EH (cell line): ENCODE measurements at places on chromosomes 6 and 20.
A peak's percentile ranks its signal among the peaks of the same experiment; 100 is the strongest.

GRCh38 chr6:27726619-27727023 is 185.6 kb downstream of the OR2B2 start:
- DNase-seq = no peak

GRCh38 chr6:27836783-27837624 is 75.2 kb downstream of the OR2B2 start:
- peak; percentile 85 for DNase-seq

GRCh38 chr6:116255246-116255800 is 1.4 kb upstream of the TSPYL4 start:
- DNase-seq = peak; percentile 25

GRCh38 chr20:41996951-41997350 is 378.8 kb upstream of the CHD6 start:
- no peak for DNase-seq

DNA sequence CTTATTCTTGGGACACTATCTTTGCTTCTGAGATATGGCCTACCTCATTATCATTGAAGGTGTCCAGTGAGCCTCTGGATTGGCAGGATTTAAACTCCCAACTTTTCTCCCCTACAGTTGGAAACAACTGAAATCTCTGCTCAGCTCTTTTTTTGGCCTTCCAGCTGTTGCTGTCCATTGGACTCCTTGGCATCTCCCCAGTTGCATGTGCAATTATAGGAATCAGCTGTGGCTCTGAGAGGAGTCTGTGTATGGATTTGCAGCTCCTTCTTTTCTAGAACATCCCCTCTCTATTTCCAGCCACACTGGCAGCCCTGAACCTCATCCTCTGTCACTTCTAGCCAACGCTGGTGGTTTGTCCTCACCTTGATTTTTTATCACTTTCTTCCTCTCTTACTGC is 21.2 kb downstream of the RAB22A start:
- no peak for DNase-seq

GRCh38 chr20:53161473-53161872 is 189.3 kb downstream of the TSHZ2 start:
- DNase-seq = no peak

DNA sequence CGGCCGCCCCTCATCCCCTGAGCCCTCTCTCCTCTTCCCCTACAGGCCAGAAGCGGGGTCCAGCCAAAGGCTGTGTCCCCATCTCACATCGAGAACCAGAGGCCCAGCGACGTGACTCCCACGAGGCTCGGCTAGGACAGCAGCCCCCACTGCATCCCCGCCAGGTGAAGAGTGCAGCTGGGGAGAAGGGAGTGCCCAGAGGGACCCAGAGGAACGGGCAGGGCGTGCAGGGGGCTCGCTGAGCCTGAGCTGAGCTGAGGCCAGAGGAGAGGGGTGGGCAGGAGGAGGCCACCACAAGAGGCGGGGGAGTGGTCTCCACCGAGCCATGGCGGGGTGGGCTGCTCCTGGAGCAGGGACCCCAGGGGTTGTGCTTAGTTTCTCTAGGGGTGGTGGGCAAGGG is 32.6 kb downstream of the KCNQ2 start:
- DNase-seq = no peak

DNA sequence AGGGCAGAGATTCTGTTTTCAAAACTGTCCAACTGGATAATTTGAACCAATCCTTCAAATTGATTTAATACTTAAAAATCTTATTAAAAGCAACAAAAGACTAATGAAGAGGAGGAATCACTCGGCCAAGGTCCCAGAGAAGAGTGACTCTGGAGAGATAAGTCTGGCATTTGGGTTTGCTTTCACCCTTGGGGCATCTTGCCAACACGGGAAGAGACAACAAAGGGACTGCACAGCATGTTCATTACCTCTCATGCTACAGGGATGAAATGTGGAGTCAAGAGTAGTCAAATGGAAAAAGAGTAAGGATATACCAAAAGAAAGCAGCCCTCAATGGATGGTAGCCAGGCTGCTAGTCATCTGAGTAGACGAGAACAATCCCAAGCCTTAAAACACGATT is 68.2 kb downstream of the KHDRBS2 start:
- DNase-seq = no peak

- no peak for DNase-seq
Observed at GRCh38 chr20:44513871-44514270, 8.0 kb downstream of the SERINC3 start.

DNA sequence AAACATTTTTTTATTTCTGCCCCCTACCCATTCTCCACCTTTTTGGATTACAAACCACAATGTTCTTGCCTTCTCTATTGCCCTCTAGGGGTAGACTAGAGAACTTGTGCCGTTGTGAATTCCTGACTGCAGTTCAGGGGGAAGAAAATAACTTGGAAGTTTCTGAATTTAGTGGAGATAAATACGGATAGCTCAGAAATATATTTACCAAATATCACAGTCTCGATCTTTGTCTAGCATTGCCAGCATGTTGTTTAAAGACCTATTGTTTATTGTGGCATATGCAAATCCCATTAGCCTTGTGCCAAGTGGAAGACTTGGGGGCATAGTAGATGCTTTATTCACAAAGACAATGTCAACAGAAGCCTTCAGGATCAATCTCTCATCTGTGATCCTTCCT is 154.1 kb upstream of the MMS22L start:
- peak; percentile 32 for DNase-seq

- DNase-seq = no peak
Observed at GRCh38 chr6:32290886-32291450, 67.1 kb upstream of the NOTCH4 start.

DNA sequence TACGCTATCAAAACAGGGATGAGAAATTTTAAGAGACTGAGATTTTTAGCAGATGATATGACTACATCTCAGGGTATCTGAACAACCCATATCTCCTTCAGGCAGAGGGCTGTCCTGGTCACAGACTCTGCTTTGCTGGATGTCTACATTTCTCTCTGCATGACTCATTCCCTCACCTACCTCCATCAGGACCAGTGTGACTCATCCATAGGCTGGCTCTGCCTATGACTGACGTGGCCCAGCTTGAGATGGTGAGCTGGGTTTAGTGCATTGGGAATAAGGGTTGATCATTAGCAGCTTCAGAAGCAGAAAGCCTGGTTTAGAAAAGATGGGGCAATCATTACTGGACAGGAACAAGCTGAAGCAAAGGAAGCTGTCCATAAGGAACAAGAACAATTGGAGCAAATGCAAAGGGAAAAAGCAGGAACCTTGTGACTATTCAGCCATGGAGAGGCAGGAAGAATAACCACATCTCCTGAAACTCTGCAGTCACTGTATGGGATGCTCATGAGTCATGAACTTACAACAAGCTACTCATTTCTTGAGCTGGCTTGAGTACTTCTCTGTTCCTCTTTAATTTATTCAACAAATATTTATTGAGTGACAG is 86.4 kb upstream of the CBLN4 start:
- DNase-seq = no peak

- DNase-seq = no peak
Observed at GRCh38 chr6:155447949-155448348, 7.7 kb downstream of the NOX3 start.

DNA sequence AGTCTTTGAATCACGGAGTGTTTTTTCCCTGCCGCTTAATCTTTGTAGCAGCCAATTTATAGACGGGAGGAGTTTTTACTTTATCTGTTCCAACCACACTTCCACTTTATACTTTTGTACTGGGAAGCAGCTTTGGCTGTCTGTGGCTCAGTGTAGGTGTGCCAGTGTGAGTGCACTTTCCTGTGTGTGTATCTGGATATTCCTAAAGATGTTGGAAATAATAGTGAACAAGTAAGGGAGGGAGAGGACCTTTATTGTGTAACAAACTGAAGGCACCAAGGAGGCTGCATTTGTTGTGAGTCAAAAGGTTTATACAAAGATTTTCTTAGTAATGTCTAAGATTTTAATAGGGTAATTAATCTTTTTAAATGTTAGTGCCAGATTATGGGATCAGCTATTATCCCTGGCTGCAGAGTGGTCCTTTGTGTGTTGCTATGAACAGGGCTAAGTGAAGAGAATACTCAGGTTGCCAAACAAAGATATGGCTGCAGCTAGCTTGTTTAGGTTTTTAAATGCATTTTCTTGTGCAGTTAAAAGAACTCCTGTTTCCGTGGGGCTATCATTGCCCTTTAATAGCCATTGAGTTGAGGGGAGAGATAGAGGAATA is 226.3 kb downstream of the RNF144B start:
- no peak for DNase-seq

GRCh38 chr6:34950849-34951248 is 61.8 kb downstream of the ANKS1A start:
- DNase-seq = no peak
